ENCODE measurements at places on chromosomes 4 and X.

DNA sequence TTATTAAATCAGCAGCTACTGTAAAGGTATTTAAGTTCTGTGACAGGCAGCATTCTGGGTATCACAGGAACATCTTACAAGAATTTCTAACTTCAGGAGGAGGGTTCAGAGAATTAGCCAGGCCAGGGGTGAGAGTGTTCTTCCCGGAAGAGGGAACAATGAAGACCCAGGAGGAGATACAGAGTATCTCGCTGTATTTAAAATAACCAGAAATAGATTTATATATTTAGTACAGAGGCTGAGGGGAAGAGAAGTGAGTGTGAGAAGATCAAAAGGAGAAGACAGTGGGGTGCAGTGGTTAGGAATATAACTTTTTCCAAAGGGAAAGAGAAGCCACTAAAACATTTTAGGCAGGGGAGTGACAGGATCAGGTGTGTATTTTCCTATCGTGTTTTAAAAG lies 186.8 kb downstream of the RAPGEF2 start:
- DNase-seq = no peak

DNA sequence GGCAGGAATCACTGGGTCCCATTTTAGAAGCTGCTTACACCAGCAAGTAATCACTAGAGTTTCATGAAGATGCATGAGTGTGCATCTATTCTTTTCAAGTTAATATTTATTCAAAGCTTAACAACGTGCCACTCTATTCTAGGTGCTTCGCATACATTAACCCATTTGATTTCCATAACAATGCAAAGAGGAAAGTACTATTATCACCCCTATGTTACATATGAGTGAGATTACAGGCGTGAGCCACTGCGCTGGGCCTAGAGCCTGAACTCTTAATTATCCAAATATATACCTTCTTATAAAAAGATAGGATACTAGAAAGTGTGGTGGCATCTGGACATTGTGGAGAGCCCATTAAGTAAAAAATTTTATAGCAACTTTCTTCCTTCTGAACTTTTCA lies 65.4 kb downstream of the CXCL13 start:
- no peak for DNase-seq

DNA sequence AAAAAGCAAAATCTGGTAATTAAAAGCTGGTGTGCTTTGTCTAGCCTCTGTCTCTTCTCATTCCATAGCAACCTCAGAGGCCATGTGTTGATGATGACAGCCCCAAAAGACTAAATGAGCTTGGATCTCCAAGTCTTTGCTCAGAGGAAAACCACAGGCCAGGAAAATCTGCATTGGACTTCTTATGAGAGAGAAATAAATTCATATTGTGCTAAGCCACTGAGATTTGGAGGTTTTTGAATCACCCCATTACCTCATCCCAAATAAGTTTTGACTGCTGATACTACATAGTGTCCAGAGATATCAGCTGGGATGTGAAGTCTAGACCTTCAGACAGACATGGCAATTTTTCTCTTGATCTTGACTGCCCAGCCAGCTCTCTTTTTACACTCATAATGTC lies 178.6 kb upstream of the DIPK2B start:
- DNase-seq = no peak

DNA sequence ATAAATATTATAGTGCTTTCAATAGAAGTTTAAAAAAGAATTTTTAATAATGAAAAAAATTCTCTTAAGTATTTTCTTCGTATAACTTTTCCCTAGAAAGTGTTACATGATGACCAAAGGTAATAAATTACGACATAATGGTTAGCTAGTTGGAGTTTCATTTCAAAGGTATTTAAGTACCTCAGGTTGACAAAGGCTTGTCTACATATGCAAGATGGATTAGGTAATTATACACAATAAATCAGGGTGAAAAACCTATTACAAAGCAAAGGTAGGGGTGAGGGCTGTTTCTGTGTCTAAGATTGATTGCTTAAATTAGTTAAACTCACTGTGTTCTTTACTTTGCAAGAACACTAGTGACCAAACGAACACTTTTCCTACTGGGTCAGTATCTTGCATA lies 508.5 kb upstream of the FAT1 start:
- DNase-seq = no peak

DNA sequence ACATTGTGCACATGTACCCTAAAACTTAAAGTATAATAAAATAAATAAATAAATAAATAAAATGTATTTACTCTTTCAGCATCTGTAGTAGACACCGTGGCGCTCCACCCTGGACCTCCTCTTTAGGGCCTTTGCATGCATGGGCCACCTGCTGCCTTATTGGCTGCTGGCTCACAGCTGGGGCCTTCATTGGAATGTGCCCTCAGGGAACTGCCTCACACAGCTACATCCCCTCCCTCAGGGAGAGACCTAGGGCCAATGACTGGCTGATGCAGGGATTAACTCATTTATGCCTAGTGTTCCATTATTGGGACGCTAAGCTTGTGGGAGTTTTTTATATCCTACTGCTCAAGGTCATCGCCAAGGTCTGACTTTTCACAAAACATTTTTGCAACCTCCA lies 302.9 kb upstream of the FTHL17 start:
- no peak for DNase-seq

- peak; percentile 68 for DNase-seq
Measured at GRCh38 chr4:36243355-36244256, 708 bp downstream of the ARAP2 start.

DNA sequence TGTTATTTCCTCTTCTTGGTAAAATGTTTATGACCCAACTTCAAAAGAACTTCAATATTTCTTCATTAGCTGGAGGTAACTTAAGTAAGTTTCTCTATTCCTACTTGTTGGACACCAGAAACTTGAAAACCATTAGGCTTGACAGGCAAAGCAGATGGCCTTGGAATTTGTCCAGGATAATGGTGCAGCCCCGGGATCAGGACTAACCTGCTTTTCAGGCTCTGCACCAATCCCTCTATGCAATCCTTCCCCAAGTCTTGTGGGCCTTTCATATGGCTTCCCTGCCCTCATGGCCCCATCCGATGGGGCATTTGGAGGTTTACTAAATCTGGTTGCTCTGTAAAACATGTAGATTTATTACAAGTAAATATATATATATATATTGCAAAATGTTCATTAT lies 68.5 kb downstream of the SPINK2 start:
- no peak for DNase-seq

- DNase-seq = peak; percentile 38
Measured at GRCh38 chrX:111376897-111377578, 35.0 kb downstream of the DCX start.

DNA sequence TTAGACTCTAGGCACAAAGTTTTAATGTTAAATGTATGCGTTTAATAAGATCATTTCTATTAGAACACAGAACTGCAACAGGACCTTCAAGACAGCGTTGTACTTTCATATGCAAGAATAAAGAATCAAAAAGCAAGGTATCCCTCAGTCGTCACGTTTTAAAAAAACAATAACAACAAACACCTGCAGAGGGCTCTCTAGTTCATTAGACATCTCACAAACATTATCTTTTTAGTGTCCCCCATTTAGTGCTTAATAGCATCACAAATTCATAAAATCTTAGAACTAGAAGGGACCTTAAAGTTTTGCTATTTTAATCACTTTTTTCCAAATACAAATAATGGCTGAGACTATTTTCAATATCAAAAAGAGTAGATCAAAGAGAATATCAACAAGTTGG lies 236.6 kb downstream of the DCHS2 start:
- no peak for DNase-seq

DNA sequence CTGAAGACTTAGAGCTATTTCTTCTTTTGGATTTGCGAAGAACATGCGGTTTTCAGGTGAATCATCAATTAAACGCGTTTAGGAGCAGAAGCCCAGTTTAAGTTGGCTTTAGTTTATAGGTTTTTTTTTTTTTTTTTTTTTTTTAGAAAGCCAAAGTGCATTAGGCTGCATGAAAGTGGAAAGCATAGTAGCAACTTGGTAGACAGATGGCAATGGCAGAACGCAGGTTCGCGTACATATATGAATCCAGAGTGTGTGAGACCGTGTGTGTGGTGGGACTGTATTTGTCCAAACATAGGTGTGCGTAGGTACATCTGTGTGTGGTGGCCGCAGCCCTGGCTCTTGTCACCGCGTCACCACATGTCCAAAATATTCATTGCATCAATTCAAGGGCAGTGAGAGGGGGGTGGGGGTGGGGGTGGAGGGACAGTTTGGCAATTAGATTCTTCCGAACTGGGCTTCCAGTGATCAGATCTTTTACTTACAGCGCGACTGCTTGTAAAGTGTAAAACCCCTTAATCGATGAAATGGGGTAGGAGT lies 901 bp downstream of the JADE1 start:
- peak; percentile 56 for DNase-seq

- DNase-seq = no peak
Measured at GRCh38 chr4:12555011-12555410, 929.1 kb downstream of the RAB28 start.

DNA sequence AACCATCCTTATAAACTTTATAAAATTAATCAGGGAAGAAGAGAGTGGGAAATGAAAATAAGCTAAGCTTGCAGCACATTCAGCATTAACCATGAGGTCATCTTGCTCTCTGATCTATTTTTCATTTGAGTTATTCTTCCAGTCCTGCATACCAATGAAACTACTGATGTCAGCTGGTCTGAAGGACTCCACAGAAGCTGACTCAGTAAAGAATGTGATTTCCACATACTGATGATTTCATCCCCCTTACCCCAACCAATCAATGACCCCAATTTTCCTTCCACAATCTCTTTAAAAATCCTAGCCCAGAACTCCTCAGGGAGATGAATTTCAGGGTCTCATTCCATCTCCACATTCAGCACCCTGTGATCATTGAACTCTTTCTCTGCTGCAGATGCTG lies 18.8 kb upstream of the DSPP start:
- DNase-seq = no peak

GRCh38 chr4:180840142-180840541 lies 1403.1 kb upstream of the TENM3 start:
- DNase-seq = no peak

DNA sequence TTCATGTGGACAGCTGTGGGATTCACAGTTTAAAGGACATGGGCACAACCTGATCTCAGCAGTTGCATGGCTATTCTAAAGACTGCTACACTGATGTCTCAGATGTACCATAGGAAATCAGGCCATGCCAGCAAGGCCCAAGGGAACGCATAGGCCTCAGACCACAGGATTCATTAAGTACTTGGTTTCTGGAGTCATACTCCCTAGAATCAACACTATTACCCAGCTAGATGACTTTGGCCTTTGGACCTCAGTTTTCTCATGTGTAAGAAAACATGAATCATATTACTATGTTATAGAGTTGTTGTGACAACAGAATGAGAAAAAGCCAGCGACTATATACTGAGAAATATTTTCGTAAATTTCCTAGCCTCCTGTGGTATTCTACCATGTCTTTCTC lies 67.9 kb downstream of the NHS start:
- no peak for DNase-seq

- no peak for DNase-seq
Measured at GRCh38 chr4:175747250-175747649, 64.8 kb downstream of the GPM6A start.

DNA sequence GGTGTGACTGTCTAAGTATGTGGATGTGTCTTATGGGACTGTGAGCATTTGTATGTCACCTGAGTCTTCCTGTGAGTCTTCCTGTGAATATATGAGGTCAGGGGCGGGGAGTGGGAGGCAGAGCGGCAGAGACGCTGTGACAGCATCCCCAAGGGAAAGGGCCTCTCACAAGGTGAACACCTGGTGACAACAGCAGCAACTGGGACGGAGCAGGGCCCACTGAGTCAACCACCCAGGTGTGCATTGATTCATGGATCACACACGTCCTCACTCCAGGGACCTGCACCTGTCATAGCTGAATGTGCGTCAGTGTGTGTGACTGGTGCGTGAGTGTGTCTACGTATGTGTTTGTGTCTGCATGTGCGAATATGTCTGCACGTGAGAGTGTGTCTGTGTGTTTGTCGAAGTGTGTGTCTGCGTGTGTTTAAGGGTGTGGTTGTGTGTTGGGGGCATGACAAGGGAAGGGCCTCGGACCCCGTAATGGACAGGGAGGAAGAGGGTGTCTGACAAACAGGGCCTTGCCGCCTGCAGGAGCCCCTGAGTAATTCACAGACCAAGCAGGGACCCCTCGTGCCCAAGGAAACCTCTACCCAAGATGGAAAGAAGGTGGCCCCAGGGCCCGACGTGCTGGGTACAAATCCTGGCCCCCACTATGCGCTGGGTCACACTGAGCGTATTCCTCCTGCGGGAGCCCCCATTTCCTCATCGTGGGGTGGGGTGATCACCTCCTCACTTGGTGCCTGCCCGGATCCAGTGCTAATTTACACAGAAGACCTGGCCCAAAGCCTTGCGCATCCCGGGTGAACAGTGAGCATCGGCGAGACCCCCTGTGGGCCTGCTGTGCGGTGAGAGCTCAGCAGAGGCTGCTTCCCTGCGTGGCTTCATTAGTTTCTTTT lies 76.7 kb downstream of the ABLIM2 start:
- DNase-seq = no peak

DNA sequence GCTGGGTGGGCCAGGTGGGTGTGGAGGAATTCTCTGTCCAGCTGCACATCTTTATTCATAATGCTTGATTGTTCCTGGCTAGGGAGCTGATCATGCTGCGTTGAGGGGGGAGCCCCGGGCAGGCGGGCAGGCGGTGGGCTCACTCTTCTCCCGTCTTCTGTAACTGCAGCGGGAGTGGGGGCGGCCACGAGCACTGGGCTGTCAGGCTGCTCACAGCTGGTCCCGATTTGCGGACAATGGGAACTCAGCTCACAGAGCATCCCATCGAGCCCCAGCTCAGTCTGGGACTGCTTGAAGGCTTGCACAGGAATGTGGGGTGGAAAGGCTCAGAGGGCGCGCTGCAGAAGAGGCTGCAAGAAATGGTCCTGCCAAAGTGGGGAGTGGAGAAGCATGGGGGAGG lies 63.8 kb downstream of the EFNB1 start:
- DNase-seq = peak; percentile 24

GRCh38 chrX:103513476-103514108 lies 5.7 kb downstream of the RAB40A start:
- DNase-seq = no peak

DNA sequence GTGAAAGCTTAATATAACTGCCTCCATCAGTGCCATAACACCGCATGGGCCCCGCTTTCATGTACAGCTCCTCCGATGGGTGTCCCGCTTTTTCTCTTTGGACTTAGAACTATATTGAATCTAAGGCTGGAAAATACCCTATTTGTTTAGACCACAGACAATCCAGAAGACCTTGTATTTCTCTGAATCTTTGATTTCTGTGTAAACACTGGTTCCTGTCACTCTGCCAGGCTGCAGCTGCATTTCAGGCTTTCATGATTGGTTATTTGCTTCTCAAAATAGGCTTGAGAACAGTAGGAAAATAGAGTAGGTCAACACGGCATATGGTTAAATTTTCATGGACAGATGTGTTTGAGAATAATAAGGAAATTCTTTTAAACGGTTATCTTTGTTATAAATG lies 80.0 kb downstream of the NWD2 start:
- DNase-seq = no peak

DNA sequence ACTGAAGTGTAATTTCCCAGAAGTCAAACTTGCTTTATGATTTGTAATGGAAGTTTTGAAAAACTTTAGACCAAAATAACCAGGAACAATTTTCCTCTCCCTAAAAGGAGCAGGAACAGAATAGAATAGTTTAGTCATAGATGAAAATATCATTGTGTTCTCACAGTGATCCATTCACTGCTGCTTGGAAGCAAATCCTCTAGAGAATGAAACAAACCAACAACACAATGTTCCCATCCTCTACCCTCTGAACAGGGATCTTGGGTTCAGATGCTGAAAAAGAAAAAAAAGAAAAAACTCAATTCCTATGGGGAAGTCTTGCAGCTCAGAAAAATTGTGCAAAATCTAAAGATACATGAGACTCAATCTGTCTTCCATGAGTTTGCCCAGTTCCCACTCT lies 12.2 kb downstream of the DSPP start:
- DNase-seq = no peak
